Stimulated activated CD8-positive, alpha-beta memory T cell treated with anti-CD3 and anti-CD28 coated beads, Interleukin-7, amount 100 ng/mL, for 1 hour (primary cell): ENCODE measurements at places on chromosomes 4 and X.

DNA sequence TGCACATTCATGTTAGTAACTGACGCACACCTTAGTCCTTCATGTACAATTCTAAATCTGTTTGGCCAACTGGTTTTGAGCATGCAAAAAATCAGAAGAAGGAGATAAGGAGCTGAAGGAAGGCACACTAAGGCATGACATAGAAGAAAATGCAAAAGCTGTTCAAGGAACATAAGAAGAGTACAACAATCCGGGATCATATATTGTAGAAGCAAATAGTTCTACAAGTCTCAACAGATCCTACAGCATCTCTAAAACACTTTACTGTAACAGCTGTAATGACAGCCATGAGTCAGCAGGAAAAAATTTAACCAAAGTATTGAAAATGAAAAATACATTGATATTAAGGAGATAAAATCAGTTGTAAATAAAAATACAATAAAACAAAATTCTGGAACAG is 57.7 kb downstream of the KLHL13 start:
- no peak for DNase-seq

DNA sequence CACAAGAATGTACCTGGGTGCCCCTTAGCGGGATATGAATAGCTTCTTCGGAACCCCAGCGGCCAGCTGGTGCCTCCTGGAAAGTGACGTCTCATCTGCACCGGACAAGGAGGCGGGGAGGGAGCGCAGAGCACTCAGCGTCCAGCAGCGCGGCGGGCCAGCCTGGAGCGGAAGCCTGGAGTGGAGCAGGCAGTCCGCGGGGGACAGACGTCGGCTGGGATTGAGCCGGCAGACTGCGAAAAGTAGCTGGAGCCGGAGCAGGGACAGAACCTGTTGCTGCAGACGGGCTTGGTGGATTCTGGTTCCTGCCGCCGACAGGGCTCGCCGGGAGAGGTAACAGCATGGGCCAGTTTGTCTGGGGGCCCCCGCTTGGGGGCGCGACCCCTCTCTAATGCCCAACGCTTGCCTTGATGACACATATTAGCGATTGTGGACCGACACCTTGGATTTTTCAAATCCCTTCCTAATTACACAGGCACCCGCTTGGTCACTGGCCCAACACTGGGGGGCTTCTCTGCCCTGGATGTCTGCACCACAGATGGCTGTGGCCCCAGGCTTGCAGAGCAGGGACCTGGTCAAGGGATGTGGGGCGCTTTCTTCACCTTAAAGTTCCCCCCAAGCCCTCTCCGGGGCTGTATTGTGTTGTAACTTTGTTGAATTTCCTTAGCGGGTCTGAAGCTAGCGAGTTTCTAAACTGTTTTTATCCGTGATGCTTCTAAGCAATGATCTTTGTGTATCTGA is at the start of gene NPFFR2:
Gene NPFFR2 (plus strand): TSS at position 133 of the 741 bp plus-strand sequence. CDS start 96,592 bp downstream, outside the sequence.
- DNase-seq, result no peak

- DNase-seq, result no peak
These were observed 1.2 kb upstream of the SOWAHB start for GRCh38 chr4:76898949-76899645.

- no peak for DNase-seq
These were observed 47.4 kb upstream of the APOOL start for GRCh38 chrX:84956304-84956703.

GRCh38 chr4:80540785-80541469 is 205.4 kb downstream of the CFAP299 start:
- DNase-seq, result no peak

DNA sequence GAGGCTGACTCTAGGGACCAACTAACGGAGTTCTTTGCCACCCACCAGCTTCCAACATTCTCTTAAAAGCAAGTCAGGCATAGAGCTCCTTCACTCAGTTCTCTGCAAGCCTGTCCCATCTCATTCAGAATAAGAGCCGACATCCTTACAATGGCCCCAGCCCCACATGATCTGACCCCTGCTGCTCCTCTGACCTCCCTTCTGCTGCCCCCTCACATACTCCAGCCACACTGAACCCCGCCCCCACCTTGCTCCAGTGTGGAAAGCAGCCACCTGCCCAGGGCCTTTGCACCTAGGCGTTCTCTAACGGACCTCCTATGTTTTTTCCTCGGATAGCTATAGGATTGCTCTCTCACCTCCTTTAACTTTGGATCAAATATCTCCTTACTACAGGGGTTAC is 143.2 kb upstream of the ETNPPL start:
- no peak for DNase-seq

DNA sequence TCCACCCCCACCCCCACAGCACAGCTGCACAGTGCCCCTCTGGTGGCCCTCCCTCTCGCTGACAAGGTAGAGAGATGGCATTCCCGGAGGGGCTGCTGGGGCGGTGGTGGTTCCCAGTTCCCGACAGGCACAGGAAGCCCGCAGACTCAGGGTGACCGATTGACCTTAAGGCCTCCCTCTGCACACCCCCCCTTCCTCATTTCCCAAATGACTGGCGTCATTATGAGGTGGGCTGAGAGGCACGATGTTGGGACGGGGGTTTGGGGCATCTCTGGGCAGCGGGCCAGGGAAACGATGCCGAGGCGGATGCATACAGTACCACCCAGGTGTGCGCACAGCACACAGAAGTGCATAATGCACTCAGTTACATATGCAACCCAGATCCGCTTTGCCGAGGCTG is 3.5 kb upstream of the TIMP1 start:
- no peak for DNase-seq

DNA sequence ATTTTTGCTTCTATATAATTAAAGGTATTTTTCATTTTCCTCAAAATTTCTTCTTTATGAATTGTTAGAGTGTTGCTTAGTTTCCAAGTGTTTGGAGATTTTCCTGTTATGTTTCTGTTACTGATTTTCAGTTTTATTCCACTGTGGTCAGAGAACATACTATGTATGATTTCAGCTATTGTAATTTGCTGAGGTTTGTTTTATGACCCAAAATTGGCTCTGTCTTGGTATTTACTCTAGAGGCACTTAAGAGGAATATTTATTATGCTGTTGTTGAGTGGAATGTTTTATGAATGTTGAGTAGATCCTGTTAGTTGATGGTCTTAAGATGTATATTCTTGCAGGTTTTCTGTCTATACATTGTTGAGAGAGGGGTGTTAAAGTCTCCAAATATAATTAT is 263.5 kb downstream of the PABPC4L start:
- no peak for DNase-seq

- no peak for DNase-seq
These were observed 7.7 kb upstream of the APBB2 start for GRCh38 chr4:41221850-41222645.

DNA sequence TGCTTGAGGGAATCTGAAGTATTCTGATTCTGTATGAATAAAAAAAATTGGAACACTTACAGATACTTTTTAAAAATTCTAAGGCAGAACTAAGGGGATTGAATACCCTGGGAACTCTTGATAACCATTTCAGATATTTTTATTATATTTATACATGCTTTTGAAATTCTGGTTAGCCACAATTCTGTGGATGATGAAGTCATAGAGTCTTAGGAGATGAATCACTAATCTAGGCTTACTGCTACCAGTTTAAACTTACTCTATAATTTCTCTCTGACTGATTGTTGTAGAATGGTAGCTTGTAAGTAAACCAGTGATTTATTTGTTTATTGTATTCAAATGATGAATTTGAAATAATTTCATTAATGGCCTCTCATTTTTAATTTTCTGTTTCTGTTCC is 11.4 kb upstream of the SLAIN2 start:
- no peak for DNase-seq

- no peak for DNase-seq
These were observed 514.5 kb upstream of the FAM241A start for GRCh38 chr4:111630705-111631104.

DNA sequence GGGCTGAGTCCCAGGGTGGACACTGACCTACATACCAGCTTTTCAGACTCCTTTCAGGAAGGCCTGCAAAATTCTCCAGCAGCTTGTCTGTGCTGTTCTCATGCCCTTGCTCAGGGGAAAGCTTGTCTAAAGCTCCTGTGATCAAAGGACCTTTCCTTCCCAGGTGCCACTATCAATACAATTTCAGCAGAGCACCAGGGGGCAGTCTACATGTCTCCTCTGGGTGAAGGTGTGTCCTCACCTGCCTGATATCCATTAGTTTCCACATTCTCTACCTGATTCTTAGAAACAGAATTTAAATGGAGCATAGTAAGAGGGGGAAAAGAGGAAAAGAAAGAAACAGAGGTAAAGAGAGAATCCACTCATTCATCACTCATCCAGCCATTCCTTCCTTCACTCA is 114.2 kb downstream of the PPARGC1A start:
- no peak for DNase-seq

- no peak for DNase-seq
These were observed 8.7 kb upstream of the SLC25A4 start for GRCh38 chr4:185134307-185134869.

DNA sequence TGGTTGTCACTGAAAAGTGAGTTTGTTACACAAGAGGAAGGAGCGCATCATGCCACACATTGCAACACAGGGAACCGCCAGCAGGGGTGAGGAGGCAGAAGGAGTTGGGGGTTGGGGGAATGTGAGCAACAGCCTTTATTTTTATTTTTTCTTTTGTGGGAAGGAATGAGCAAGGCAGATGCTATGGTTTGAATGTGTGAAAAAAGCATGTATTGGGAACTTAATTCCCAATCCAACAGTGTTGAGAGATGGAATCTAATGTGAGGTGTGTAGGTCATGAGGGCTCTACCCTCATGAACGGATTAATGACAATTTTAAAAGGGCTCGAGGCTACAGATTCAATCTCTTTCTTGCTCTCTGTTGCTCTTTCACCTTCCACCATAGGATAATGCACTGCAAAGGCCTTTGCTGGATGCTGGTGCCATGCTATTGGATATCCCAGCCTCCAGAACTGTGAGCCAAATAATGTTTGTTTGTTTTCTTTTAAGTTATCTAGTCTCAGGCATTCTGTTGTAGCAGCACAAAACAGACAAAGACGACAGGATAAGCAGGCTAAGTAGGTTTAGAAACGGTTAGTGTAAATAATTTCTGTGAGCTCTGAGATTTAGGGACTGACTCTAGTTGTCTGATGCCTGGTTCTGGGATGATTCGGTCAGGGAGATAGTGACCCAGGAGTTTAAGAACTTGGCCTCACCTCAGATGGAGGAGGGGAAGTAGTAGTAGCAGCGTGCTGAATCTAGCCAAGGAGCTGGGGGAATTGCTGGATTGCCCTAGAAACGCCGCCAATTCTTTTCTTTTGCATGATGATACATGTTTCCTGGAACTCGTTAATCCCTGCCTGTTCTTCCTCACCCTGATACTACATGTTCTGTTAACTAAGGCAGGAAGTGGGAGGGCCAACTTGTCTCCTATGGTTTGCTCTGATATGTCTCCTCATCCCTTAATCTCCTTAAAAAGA is 156.6 kb upstream of the CTSO start:
- DNase-seq, result no peak

DNA sequence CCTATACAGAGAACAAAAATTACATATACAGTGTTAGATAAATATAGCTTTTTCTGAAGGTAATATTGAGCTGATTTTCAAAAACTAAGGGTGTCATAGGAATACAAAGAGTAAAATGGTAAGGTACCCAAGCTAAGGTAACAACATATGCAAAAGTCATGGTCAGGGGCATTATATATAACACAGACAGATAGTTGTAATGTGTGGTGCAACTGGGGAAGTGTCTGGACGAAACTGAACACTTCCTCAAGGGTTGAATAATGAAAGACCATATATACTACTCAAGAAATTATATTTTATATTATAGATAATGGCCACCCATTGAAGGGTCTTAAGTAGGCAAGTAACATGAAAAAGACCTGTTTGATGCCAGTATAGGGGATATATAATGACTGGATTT is 262.1 kb upstream of the CXXC4 start:
- no peak for DNase-seq

- no peak for DNase-seq
These were observed 1.2 kb downstream of the UCHL1 start for GRCh38 chr4:41257906-41258305.

DNA sequence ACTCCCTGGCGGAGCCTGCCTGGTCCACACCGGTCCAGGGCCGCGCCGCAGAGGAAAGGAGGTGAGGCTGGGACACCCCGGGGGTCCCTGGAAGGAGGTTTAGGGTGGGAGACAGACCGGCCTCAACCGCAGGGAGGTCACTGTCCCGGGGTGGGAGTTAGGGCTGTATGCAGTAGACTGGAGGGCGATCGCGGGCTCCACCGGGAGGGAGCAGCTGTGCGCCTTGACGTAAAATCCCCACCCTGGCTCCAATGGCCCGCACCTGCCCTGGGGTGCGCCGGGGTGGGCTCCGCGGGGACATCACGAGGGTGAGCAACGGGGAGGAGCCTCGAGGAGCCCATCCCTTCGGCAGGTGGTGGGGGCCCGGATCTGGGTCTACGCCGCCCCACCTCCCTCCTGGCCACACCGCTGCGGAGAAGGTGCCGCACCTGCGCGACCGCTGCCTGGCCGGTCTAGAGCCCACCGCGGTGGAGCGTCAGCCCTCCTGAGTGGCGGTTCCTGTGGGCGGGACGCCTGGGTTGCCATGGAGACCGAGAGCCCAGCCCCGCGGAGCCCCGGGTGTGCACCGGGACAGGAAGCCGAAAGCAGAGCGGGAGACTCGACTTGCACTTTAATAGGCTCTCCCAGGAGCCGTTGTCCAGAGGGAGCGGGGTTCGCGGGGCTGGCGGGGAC is 105.1 kb downstream of the ADRA2C start:
- DNase-seq, result no peak

DNA sequence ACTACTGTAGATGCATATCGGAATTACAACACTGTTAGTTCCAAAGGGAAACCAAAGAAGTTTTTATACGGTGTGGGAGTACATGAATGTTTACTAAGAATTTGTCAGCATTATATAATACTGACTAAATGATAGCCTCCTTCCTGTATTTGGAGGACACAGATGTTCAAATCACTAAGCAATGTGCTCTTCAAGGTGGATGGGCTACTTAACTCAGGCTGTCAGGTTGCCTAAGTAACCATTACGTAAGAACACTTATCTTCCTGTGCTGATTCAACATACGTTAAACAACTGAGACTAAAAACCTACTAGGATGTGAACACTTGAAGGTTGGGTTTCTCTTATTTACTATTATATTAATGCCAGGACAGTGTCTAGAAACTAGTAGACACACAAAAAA is 81.9 kb upstream of the HPGD start:
- DNase-seq, result no peak
